ENCODE measurements at places on chromosomes 6 and 20.

GRCh38 chr20:2694008-2694471 is 1.5 kb downstream of the EBF4 start:
- no peak for DNase-seq

DNA sequence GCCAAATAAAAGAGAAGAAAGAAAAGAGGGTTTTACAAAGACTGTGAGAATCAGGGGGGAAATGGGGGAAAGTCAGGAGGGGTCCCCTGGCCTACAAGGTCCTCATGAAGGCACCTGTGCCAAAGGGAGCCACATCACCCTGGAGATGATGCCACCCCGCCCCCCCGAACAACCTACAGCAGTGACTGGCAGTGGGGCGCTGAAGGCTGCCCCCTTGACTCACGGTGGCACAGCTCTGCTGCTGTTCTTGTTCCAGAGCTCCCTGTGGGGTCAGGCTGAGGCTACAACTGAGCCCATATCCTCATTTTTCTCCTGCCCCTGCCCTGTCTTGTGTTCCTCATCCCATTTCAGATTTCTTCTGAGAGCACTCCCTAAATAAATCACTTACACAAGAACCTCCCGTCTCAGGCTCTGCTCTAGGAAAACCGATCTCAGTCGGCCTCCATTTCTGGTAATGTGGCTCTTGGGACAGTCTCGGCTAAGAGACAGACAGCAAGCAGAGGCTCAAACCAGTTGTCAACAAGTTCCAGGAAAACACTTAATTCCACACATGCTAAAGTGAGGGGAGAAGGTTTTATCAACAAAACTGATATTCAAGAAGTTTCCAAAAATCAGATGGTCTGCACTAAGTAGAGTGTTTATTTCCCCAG is 105.7 kb downstream of the SNAP25 start:
- no peak for DNase-seq

DNA sequence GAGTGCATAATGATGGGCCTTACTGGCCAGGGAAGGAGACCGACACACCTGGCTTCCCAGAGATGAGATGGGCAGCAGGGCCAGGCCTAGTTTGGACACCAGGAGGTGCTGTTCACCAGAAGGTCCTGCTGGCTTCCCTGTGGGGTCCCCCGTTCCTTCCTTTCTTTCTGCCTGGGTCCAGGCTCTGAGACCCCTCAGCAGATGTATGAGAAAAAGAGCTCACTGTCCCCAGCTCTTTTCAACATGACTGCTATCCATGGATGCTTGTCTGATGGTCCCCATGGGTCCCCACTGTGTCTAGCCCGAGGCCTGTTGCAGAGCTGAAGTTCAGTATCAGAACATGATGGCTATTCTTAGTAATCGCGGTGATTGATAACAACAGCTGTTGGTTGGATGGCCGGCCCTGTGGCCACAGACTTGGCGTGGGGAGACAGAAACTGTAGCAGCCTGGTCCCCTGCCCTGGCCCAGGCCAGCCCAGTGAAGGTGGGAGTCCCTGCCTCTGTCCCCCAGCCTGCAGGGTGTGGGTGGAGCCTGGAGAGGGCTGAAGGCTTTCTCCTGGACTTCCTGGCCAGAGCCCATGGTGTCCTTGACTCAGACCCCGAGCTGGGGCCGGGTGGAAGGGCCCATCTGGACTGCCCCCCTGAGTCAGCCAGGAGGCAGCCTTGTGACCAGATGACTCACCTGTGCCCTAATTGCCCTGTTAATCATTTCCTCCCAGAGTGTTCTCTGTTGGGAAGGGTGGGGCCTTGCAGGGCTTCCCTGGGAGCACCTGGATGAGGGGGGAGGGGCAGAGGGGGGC is 9.9 kb upstream of the BAK1 start:
- peak; percentile 48 for DNase-seq

GRCh38 chr6:81166770-81167169 is 585.7 kb downstream of the TENT5A start:
- DNase-seq: no peak

DNA sequence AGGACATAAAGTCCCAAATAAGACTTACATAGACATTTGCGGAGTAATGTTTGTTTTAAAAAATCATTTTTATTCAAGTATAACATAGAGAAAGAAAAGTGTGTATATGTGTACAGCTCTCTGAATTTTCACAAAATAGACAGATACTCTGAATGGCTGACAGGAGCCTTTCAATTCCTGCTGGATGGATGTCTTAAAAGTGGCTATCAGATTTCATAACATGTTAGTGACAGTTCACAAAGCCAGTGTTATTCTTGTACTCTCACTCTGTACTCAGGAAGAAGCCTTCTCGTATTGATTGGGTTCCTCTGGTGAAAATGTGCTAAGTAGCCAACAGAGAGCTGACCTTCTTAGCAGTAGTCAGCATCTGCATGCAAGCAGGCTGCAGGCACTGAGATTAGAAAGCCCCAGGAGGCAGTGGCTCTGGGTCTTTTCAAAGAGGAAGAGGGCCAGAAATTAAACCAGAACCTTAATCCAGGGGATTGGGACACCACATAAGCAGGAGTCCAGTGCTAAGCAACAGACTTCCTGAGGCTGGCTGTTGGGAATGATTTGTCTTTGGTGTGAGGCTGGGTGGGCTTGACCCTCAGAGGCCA is 19.7 kb downstream of the SLC17A4 start:
- no peak for DNase-seq

GRCh38 chr6:154933181-154933827 is 61.8 kb upstream of the TIAM2 start:
- DNase-seq: no peak

DNA sequence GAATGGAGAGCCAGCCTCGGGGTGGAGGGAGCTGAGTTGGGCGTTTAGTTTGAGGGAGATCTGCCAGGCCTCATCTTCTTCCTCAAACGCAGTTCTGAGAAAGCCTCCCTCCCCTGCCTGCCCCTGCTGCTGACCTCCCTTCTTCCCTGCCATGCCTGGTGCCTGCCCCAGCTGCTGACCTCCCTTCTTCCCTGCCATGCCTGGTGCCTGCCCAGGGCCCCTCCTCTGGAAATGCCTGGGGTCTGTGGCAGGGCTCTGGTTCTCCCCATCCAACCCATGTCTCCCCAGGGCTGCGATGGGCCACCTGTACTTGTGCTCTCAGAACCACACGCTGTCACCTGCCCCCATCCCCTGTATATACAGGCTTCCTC is 114.6 kb downstream of the VEGFA start:
- no peak for DNase-seq

- no peak for DNase-seq
Measured at GRCh38 chr6:110188791-110189190, 8.6 kb downstream of the CDC40 start.

GRCh38 chr6:138161338-138162110 is at the start of gene ARFGEF3:
ARFGEF3 (plus strand) TSS chr6:138161939; CDS start chr6:138162087, 148 bp downstream.
- DNase-seq: no peak

- peak; percentile 94 for DNase-seq
Measured at GRCh38 chr6:148455674-148456558, 113.3 kb downstream of the SASH1 start.

DNA sequence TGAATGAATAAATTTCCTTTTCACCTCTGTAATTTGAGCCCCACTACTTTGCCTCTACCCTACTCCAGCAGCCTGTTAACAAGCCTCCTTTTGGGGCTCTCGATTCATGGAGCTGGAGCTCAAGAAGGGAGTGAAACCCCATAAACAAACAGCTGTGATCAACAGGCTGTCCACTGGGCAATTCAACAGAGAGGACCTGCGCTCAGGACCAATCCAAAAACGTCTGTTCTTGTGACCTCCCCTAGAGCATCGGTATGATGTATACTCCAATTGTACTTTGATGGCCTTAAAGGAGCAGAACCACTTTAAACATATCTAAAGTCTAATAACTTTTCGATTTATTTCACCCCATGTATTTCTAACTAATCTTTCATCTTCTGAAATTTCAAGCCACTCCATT is 37.4 kb downstream of the HIVEP2 start:
- no peak for DNase-seq

- DNase-seq: no peak
Measured at GRCh38 chr20:45515147-45515913, at the start of gene SPINT3. SPINT3 (minus strand) TSS chr20:45515622; CDS start chr20:45515608, 14 bp downstream.

GRCh38 chr6:114446342-114446741 is 103.5 kb upstream of the HS3ST5 start:
- DNase-seq: no peak

DNA sequence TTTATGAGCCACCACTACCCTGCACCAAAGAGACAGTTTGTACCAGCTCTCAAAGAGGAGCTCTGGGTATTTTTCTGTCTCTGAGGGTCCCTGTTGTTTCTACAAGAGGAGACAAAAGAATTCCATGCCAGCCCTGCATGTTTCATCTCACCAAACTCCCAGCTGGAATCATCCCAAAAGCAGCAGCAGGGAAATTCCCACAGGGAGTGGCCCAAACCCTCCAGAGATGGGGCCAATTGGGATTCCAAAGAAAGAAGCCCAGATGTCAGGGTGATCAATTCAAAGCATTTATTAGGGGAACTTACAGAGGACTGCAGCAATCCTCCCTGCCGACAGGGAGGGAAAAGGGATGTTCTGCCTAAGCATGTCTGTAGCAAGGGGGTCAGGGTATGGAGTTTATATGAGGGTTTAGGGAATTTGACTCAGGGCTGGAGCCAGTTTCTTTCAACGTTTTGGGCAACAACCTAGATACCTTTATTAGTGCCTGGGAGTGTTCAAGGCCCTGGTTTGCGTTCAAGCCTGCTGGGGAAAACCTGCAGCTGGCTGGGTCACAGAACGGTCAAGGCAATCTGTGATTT is 47.2 kb downstream of the MUC22 start:
- no peak for DNase-seq

GRCh38 chr6:148317739-148318138 is 24.9 kb upstream of the SASH1 start:
- no peak for DNase-seq

Measured in pons (tissue), 1 donor.